ENCODE measurements at places on chromosomes 3 and 15. TPM values are rescaled to one million over a fixed set of nuclear protein-coding genes. Genes with fewer than 3 reads are reported as not detected.

DNA sequence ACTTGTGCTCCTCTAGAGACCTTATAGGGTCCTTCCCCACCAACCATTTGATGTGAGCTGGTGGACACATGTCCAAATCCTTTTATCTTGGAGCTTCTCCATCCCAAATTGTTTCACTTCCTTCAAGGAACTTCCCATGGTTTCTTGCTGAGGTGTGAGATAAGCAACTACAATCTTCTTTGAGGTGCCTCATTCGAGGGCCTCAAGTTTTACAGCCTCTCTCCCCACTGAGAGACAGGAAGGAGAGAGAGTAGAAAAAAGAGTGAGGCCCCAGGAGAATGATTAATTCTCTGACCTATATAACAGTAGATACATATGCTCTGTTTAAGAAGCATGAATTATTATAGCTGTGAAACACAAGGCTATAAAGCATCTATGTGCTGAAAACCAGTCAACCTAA, 70.5 kb downstream of the SUMF1 start:
- H3K36me3 ChIP-seq = no peaks in the 10 kb centered on the region
- H3K27ac ChIP-seq = no peak overlapping the region
- H3K4me1 ChIP-seq = no peaks in the 10 kb centered on the region

- no peaks in the 10 kb centered on the region for H3K36me3 ChIP-seq
- no peak overlapping the region for H3K27ac ChIP-seq
- H3K27me3 ChIP-seq = no peaks in the 10 kb centered on the region
- H3K4me1 ChIP-seq = no peaks in the 10 kb centered on the region
- DNase-seq = no peak
- H3K4me3 ChIP-seq = no peak overlapping the region
These were observed 83.1 kb upstream of the PRR20G start for GRCh38 chr3:127370906-127371305.

EPHB1 gene
- total RNA-seq = 4.6 TPM

GRCh38 chr3:40044487-40044886, 235.1 kb downstream of the MYRIP start:
- no peaks in the 10 kb centered on the region for H3K27me3 ChIP-seq
- no peak overlapping the region for H3K27ac ChIP-seq

DNA sequence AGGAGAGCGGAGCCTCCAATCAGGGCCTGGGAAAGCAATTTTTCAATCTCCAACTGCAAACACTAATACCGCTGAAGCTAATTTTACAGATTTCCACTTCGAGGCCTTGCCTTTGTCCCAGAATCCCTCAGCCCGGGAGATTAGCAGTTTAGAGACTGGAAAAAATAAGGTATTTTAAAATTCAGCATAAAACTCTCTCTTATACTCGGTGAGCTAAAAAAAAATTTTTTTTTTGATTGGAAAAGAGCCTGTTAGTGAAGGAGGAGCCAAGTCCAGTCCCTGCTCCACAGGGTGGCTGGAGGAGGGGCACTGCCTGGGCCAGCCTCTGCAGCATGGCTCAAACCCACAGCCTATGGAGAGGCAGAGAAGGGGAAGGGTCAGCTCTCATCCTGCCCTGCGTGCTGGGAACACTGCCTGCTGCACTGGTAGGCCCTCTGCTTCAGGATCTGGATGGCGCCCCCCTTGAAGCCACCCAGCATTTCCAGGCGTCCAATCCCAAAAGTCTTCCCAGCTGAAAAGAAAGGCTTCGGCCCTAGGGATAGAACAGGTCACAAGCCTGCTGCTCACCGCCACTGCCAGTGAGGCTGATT, 48.9 kb downstream of the CACNA2D2 start:
- no peaks in the 10 kb centered on the region for H3K36me3 ChIP-seq
- DNase-seq = no peak
- no peaks in the 10 kb centered on the region for H3K27me3 ChIP-seq
- no peak overlapping the region for H3K27ac ChIP-seq
- no peak overlapping the region for H3K4me3 ChIP-seq

TMC3 gene
- total RNA-seq = not detected
